ENCODE measurements at places on chromosomes 5 and 9.

- no peak for DNase-seq
Observed at GRCh38 chr5:7395432-7395946, 449 bp upstream of the ADCY2 start.

DNA sequence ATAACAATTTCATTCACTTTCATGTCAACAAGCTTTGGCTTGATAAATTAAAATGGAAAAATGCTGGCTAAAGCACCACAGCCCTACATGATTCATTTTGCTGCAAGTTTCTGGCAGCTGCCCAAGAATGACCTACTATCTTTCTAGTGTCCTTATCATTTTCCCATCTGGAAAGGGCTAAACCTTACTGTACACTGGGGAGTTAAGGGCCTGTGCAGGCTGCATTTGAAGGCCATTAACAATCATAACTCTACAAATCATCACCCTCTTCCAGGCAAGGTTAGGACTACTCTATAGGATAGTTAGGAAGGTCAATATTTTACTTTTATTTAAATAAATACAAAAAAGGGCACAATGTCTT lies 579.7 kb upstream of the ZNF608 start:
- no peak for DNase-seq

- DNase-seq, result no peak
Observed at GRCh38 chr5:56346044-56346710, 113.0 kb upstream of the ANKRD55 start.

GRCh38 chr9:136091582-136092352 lies 3.3 kb downstream of the NACC2 start:
- no peak for DNase-seq

GRCh38 chr5:28286566-28286965 lies 1248.2 kb upstream of the CDH9 start:
- DNase-seq, result no peak

GRCh38 chr9:4339836-4340560 lies 40.1 kb upstream of the GLIS3 start:
- DNase-seq, result no peak

- DNase-seq, result no peak
Observed at GRCh38 chr5:115594128-115595047, 7.9 kb downstream of the TICAM2 start.

DNA sequence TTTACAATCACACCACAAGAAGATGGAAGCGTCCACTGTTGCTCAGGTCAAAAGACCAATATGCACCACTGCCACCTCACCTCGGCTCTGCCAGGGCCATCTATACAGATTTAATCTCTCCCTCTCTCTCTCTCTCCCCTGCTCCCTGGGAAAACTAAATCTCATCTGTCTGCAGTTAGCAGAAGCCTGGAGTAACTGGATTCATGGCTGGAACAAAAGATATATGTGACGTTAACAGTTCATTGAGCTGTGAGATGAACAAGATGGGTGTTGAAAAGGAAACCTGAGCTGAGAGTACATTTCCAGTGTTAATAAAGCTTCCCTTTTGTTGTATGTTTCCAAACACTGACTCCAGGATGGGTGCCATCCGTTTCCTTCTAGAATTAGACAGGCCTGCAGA lies 369.7 kb downstream of the CDK5RAP2 start:
- no peak for DNase-seq

DNA sequence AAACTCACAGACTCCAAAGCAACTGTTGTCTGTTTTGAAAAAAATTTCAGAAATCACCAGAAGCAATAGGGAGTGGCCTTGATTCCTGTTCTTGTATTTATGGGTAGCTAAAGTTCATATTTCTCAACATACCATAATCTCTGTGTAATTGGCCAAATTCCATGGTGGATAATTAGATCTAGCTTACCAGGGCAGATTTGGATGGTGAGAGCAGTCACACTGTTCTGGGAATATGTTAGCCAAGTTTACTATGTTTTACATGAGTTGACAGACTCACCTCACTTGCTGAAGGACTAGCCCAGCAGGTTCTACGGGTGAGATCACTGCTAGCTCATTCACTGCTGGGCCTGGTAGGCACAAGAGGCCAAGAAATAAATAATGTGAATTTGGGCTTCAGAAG lies 32.7 kb upstream of the CDKN2B start:
- DNase-seq, result no peak

GRCh38 chr5:159518371-159518770 lies 188.1 kb upstream of the IL12B start:
- DNase-seq, result no peak

DNA sequence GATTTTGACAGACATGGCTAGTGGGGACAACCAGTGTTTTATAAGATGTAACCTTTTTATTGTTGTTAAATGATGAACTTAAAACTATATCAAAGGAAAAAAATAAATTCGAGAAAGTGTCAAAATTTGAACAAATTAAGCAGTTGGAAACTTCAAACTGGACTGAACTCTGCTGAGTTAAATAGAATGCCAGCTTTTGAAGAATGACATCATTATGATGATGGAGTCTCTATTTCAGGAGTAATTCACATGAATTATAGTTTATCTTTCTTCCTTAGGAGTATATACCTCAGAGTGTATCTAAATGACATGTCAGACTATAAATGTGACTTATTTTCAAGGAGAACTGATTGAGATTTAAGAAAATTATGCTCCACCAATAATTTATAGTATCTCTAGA lies 125.2 kb downstream of the CAMK4 start:
- no peak for DNase-seq

DNA sequence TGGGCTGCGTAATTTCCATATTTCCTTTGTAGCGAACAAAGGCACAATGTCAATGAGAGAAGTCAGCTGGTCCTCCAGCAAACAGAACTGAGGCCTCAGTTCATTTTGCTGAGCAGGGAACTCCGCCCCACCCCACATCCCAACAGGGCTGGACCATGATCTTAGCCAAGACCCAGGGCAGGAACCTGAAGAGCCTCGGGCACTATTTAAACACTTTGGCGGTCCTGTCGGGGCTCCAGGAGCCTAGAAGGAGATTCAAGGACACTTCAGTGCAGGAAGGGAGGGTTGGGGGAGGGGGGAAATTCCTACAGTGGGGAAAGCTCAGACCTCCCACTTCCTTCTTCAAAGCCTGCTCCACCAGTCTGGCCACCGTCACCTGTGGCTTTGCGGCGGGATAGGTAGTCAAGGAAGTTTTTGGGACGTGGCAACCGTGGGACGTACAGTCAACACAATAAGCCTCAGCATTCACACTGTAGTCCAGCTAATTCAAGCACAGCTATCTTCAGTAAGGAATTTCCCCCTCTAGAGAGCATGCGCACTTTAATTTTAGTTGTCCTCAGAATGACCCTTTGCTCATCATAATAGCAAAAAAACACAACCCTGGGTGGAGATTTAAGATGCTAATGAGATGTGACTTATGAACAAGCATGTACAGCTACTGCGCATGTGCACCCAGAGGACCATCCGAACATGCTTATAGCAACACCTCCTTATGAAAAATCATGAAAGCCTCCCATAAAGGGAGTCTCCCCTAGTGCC lies 30.9 kb downstream of the S1PR3 start:
- no peak for DNase-seq

DNA sequence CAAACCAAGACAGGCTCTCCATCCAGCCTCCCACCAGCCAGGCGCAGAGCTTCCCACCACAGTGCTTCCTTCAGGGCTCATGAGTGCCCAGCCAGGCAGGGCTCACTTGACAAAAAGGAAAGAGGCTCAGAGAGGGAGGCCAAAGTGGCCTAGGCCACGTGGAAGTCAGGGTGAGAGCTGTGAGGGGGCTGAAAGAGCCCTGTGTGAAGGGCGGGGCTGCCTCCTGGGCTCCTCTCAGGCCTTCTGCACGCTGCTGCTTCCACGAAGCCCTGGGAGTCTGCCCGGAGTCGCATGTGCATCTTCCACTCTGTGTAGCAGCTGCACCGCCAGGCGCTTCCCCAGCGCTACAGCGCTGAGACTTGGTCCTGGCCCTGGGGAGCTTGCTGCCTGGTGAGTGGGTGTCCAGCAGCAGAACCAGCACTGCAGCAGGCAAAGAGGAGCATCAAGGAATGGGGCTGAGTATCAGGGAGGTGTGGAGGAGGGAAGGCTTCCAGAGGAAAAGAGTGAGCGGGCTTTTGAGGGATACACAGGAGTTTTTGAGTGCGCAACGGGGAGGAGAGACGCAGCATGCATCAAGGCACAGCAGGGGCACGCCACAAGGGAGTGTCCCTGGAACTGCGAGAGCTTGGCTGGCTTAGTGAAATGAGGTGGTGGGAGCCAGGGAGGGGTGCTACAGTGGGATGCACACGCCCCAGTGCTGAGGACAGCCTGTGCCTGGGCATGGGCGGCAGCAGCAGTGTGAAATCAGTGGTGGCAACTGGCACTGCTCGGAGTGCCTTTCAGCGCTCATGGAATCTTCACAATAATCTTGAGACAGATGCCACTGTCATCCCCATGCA lies 178.0 kb downstream of the GAPVD1 start:
- no peak for DNase-seq

- no peak for DNase-seq
Observed at GRCh38 chr5:59264013-59264412, 629.5 kb downstream of the PDE4D start.

DNA sequence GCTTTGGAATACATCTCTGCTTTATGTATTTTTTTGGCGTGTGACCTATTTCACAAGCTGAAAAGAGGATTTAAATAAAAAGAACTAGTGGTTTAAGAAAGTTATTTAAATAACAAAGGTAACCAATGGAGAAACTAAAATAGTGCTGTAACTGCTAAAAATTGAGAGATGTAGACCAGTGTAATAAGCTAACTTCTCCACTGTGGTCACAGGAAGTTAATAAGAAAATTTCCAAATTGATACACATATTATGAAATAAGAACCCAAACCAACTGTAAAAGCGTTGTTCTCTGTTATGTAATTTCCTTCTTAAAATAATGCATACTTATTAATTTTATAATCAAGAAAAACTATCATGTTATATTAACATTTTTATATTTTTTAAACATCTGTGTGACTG lies 29.1 kb upstream of the ZFAND5 start:
- no peak for DNase-seq

DNA sequence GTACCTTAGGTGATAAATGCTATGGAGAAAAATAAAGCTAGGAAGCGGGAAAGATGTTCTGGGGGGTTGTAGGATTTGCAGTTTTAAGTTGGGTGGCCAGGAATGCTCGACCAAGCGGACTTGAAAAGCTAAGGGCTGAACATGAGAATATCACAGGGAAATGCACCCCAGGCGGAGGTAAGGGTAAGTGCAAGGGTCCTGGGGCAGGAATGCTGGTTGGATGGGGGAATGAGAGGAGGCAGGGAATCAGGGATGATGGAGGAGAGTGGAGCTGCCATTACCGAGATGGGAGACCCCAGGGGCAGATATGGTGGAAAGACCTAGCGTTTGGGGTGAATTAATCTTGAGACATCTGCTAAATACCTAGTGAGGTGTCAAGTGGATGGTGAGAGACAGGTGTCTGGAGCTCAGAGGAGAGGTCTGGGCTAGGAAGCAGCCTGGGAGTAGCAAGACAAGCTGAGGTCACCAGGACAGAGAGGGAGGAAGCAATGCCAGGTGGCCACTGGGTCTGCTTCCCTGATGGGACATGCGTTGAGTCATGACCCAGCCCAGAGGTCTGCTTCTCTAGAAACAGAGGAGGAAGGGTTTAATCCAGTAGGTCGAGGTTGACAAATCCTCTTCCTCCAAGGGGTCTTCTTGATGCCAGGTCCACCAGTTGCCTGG lies 77.7 kb upstream of the ASS1 start:
- no peak for DNase-seq

DNA sequence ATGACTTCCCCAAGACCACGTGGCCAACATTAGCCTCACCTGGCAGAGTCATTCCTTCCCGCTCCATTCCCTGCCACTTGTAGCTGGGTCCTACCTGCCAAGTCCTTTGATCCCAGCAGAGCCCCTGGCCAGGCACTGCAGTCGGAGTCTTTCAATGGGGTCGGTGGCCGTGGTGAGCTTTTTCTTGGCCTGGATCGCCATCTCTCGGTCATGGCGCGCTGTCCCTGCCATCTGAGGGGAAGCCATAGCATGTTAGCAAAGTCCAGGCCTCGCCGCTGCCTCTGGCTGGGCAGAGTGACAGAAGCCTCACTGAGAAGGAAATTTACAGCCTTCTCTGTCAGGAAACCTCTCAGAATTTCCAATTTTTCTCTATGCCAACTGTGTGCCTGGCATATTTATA lies 17.5 kb downstream of the CAPSL start:
- DNase-seq, result no peak

- no peak for DNase-seq
Observed at GRCh38 chr5:123835421-123835820, 323.4 kb downstream of the CSNK1G3 start.

- no peak for DNase-seq
Observed at GRCh38 chr9:4923141-4923540, 61.9 kb upstream of the JAK2 start.

DNA sequence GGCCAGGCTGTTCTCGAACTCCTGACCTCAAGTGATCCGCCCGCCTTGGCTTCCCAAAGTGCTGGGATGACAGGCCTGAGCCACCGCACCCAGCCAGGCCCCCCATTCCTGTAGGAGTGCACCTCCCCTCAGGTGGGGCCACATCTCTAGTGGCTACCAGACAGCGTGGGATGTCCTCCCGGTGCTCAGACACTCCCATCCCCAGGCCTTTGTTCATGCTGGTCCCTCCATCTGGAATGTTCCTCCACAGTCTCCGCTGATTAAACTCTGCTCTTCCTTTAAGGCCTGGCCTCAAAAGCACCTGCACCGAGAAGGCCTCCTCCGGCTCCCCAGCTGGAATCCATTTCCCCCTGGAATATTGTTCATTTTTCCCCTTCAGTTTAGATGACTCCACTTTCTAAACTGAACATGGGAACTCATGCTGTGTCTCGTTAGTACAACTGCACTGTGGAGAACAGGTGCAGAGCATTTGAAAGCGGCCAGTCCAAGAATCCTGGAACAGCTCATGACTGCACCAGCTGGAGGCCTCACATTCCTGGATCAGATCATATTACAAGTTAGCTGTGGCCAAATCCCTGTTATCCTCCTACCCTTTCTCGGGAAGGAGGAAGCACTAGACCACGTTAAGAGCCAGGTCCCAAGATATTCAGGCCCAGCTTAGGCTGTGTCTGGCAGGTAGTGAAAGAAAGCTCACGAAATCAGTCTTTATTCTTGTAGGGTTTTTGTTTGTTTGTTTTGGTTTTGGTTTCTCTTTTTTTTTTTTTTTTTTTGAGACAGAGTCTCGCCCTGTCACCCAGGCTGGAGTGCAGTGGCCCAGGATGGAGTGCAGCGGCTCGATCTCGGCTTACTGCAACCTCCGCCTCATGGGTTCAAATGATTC lies 10.8 kb upstream of the PRRC2B start:
- no peak for DNase-seq

GRCh38 chr5:177468685-177469628 lies 4.5 kb downstream of the DBN1 start:
- peak; percentile 63 for DNase-seq

DNA sequence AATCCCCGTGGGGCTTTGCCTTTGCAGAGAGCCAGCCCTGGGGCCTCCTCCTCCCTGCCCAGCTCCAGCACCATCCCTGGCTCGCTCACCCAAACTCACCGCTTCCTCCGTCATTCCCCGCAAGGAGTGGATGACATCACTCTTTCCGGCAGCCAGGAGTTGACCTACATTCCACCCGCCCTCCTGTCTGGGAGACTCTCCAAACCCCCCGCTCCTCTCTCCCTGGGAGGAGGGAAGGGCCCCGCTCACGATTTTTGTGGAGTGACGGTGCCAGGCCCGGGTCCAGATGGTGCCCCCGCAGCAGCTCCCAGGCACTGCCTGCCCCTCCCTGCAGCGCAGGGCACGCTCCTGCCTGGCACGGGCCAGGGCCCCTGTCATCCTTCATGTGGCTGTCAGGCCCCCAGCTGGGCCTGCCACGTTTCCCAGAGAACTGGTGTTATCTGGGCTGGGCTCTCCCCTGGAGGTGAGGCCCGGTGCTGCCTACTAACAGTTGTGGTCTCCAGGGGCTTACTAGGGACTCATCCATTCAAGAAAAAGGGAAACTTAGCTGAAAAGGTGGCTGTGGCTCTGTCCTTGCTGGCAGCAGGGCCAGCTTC lies 52.3 kb downstream of the NTNG2 start:
- peak; percentile 41 for DNase-seq
